ENCODE measurements at places on chromosomes 12 and 14.

DNA sequence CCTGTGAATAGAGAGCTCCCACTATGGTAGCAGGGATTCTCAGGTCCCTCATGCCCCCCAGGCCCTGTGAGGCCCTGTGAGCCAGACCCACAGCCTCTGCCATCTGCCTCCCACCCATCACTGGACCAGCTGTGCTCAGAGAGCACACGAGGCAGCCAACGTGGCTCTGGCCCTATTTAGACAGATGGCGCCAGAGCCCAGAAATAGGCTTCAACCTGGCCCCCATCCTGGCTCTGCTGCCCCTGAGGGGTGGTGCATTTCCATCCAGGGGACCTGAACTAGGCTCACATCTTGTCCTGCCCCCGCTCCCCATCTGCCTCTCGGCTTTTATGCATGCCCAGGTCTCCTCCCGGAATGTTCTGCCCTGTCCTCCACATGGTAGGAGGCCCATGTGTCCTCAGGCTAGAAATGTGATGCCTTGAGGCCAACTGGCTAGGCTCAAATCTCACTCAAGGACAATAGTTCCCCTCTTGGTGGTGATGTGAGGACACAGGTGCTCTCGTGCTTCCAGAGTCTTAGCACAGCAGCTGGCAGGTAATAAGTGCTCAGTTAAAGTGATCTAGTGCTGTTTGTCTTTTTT is 18.9 kb downstream of the TMEM63C start:
- DNase-seq = no peak

DNA sequence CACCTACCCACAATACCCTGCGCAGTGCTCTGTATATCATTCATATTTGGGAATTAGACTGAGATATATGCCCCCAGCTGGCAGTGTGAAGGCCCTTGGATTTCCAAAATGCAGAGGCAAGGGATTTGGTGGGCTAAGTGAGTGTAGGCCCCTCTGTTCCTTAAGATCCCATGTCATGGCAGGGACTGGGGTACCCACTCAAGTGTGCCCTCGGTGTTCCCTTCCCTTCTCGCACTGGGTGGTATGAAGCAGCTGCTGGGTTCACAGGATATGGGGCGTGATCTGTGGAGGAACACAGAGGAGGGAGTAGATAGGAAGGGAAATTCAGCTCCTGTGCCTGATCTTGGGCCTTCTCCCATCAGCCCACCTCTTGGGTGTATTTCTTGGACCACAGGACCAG is 63.1 kb upstream of the VASH1 start:
- no peak for DNase-seq

DNA sequence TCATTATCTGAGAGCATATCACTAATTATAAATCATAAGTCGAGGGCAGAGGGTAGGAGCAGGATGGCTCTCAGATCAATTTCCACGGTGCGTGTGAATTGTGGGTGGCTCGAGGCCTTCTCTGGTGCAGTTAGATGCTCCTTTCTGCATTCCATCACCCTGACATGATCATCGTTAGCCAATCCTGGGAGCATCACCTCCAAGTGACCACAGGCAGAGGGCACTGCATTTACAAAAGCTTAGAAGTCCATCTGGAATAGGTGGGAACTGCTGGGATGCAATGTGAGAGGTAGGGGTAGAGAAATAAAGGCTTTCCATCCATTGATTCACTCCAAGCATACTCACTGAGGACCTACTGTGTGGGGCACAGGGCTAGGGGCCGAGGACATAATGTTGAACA is 538.2 kb upstream of the TBX3 start:
- no peak for DNase-seq

- no peak for DNase-seq
Observed at GRCh38 chr12:664075-664778, 982 bp upstream of the NINJ2 start.

GRCh38 chr14:51307551-51307950 is 67.5 kb downstream of the TMX1 start:
- DNase-seq = no peak

GRCh38 chr14:94575730-94576585 is 5.3 kb upstream of the SERPINA5 start:
- DNase-seq = no peak

GRCh38 chr12:127295630-127296029 is 971.3 kb upstream of the TMEM132C start:
- no peak for DNase-seq

DNA sequence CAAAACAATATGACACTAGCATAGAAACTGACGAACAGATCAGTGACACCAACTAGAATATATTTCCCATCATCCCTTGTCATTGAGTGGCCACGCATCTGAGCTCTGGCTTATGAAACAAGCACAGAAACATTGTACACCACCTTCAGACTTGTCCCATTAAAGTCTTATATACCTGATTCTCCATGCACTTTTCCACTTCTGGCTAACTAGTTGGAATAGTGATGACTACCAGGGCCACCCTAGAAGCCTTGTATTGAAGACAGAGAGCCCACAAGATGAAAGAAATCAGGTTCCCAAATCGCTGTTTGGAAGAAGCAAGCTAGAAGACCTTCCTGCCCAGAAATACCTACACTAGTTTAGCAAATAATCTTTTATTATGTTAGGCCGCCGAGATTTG is 99.7 kb upstream of the PPM1H start:
- no peak for DNase-seq

DNA sequence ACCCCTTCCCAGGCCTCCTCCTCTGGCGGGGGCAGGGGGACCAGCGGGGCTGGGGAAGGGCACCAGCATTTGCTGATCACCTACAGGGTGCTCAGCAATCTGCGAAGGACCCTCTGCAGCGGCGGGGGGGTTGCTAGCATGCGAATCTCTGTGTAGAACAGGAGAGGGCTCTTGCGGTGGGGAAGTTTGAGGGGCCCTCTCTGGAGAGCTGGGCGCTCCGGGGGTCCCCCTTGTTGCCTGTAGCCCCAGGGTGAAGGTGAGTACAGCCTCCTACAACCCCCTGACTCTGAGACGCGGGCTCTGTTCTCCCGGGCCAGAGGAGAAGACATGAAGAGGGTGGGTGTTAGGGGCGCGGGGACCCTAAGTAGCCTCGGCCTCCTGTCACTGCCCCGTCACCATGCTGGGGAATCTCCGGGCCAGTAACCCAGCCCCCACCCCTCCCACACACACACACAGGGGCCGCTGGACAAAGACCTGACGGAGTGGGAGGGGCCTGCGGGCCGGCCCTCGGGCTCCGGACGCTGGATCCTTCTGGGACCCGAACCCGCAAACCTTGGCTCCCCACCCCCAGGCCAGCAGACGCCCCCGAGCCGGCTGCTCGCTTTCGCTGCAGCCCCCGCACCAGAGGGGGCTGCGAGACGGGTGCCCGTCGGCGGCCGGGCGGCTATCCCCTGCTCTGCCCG is 734 bp downstream of the FIGNL2 start:
- no peak for DNase-seq

DNA sequence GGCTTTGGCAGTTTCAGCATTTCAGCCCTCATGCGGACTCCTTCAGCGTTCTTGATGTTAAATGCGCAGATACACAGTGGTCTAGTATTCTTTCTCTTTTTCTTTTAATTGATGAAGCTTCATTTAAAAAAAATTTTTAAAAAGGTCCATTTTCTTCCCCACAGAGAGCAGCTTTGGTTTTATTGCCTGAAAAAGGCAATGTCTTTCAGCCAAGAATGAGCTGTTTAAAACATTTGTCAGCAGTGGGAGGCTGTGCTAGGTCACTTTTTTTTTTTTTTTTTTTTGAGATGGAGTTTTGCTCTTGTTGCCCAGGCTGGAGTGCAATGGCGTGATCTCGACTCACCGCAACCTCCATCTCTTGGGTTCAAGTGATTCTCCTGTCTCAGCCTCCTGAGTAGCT is 13.5 kb downstream of the KMT5A start:
- no peak for DNase-seq

GRCh38 chr12:42097971-42098370 is 46.7 kb downstream of the GXYLT1 start:
- no peak for DNase-seq

- no peak for DNase-seq
Observed at GRCh38 chr12:109301643-109302168, 7.4 kb downstream of the FOXN4 start.

DNA sequence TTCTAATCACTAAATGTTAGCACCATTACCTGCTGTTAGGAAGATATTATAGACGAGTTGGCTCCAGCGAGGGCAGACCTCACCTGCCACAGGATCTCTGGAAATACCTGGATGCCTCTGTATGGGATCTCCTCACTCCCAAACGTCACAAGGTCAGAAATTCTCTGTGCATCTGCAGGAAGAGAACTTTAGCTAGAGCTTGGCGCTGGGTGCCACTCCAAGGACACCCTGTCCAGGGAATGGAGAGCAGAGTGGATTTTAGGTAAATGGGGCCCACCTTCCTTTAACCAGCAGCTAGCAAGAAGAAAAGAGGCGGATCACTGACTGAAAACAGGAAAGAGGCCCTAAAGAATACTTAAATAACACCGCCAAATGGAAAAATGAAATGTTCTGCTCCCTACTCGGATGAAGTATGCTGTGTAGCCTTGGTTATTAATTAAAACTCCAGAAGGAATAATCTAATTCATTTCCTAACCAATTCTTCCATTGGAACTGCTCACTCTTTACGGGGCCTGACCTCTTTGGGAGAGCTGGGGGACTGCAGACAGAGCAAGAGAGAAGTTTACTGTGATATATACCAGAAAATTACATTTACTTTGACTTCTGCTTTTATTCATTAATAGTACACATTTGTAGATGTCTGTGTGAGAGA is 4.2 kb upstream of the FOXG1 start:
- no peak for DNase-seq

DNA sequence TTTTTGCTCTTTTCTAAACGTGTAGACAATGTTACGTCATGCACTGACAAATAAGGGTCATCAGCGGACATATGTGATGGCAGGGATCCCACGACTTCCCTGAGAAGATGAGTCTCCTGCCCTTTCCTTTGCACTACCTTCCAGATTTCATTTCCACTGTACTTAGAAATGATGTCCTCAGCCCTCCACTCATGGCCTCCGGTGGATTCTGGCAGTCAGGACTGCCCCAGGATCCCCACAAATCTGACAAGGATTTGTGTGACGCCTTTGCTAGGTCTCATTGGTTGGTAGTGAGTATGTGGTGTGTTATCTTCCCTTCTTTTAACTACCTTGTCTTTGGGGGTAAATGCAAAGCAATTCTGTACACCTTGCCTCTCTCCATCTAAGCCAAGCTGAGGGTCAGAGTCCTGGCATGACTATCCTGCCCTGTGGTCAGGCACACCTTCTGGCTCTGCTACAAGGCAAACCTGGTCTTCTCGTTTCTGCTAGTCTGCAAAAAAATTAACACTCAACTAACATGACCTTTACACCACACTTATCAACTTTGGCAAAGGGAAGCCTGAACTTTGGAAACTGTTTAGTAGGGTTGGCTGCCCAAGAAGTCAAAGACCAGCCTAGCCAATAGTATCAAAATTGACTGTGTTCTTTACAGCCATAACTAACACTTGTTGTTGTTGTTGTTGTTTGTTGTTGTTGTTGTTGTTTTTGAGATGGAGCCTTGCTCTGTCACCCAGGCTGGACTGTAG is 17.3 kb upstream of the DHRS4 start:
- no peak for DNase-seq

DNA sequence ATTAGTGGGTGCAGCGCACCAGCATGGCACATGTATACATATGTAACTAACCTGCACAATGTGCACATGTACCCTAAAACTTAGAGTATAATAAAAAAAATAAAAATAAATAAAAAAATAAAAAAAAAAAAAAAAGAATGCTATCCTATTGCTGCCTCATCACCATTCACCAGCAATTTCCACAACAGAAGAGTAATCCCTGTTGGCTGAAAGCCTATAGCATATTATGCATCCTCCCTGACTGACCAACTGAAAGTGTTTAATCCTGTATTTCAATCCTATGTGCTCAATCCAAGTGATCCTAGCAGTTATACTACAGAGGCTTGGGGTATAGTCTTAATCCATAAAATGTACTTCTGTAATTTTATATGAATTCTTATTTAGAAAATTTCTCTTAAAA is 18.5 kb downstream of the DICER1 start:
- no peak for DNase-seq

- DNase-seq = no peak
Observed at GRCh38 chr12:57006809-57007475, 596 bp upstream of the ZBTB39 start.

GRCh38 chr12:104480826-104481440 is 24.2 kb downstream of the CHST11 start:
- DNase-seq = no peak

- DNase-seq = no peak
Observed at GRCh38 chr14:100858838-100859220, 32.9 kb downstream of the MEG3 start.

DNA sequence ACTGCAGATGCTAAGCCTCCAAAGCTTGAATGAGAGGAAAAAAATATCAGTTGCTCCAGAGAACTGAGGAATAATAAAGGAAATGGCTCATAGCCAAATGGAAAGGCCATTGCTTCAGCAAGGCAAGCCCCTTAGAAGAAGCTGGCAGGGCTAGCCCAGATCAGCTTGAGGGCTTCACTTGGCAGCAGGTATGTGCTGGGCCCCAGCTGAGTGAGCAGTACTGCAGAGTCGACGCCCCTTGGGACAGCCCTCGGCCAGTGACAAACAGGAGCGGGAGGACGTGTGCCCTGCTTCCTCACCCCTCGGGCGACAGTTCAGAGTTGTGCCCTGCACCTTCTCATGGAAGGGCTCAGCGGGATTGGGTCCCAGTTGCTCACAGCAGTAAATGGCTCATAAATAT is 1031.2 kb upstream of the TMEM132C start:
- DNase-seq = no peak

DNA sequence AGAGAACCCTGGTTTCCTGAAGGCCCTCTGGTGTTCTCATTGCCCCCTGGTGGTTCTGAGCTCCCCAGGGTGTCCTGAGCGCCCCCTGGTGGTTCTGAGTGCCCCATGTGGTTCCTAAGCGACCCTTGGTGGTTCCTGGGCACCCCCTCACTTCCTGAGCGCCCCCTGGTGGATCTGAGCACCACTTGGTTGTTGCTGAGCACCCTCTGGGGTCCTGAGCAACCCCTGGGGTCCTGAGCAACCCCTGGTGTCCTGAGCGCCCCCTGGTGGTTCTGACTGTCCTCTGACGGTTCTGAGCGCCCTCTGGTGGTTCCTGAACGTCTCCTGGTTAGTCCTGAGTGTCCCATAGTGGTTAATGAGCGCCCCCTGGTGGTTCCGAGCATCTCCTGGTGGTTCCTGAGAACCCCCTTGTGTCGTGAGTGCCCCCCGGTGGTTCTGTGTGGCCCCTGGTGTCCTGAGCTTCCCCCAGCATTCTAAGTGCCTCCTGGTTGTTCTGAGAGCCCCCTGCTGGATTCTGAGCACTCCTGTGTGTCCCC is 568.3 kb downstream of the TMEM121 start:
- peak; percentile 19 for DNase-seq

DNA sequence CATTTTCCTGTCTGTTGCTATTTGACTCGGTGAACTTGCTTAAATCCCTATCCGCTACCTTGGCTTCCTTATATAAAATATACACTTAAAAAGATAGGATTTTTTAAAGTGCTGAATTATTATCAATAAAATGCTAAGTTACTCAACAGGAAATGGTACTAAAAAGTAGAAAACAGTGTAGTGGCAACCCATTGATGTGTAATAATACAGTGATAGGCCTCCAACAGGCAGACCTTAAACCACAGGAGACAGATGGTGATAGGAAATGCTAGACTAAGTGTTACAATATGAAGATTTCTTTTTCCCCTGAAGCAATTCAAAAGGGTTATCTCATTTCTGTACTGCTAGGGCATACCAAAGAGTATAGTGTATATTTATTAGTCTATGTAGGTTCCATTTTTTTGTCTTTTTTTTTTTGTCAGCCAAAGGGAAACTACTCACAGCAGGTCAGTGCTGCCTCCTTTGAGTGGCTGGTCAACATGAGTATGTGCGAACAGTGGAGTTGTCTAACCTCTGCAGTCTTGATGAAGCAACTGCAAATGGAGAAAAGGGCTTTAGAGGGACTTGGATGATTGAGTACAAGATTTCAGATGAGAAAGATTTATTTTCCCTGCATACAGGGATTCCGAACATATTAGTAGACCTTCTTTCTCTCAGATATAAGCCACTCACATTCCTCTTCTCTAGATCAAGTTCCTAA is 183.8 kb downstream of the ACSS3 start:
- DNase-seq = no peak
